ENCODE measurements at places on chromosomes 6 and 20. TPM values are rescaled to one million over a fixed set of nuclear protein-coding genes. Genes with fewer than 3 reads are reported as not detected.
A peak's percentile ranks its signal among the peaks of the same experiment; 100 is the strongest.

- DNase-seq = peak; percentile 74
Measured at GRCh38 chr6:47188588-47189021, 121.1 kb downstream of the TNFRSF21 start.

- no peak for DNase-seq
Measured at GRCh38 chr20:7500231-7500663, 440.0 kb downstream of the HAO1 start.

GRCh38 chr6:12403947-12404647, 113.9 kb downstream of the EDN1 start:
- DNase-seq = no peak

- DNase-seq = peak; percentile 88
Measured at GRCh38 chr6:158042245-158042798, 60.7 kb downstream of the SYNJ2 start.

DNA sequence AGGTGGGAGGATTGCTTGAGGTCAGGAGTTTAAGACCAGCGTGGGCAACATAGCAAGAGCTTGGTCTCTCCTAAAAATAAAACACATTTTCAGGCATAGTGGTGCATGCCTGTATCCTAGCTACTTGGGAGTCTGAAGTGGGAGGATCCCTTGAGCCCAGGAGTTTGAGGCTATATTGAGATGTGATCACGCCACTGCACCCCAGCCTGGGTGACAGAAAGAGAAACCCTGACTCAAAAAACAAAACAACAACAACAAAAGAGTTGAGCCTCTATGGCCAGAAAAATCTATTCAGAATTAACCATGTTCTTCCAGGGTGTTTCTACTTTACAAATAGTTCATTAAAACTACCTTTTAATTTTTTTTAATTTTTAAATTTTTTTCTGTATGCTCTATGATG, 60.6 kb downstream of the TIAM2 start:
- DNase-seq = no peak

The NR2E1 gene
- total RNA-seq = 0.05 TPM

The MAS1L gene
- total RNA-seq = not detected

The CRISP3 gene
- not detected for total RNA-seq

The SMOC2 gene
- total RNA-seq = not detected
